ENCODE measurements at places on chromosomes 2 and 18. TPM values are rescaled to one million over a fixed set of nuclear protein-coding genes. Genes with fewer than 3 reads are reported as not detected.

GRCh38 chr2:15673919-15674636 lies 82.4 kb downstream of the DDX1 start:
- DNase-seq = no peak

- DNase-seq = no peak
Measured at GRCh38 chr2:212961255-212961654, 190.2 kb downstream of the IKZF2 start.

GRCh38 chr2:109031476-109032228 lies 42.6 kb upstream of the EDAR start:
- DNase-seq = peak; percentile 68

GRCh38 chr2:119384971-119385370 lies 18.2 kb downstream of the DBI start:
- DNase-seq = no peak

GRCh38 chr2:119371111-119371510 lies 4.3 kb downstream of the DBI start:
- no peak for DNase-seq

- no peak for DNase-seq
Measured at GRCh38 chr2:77007686-77008085, 514.5 kb downstream of the LRRTM4 start.

- DNase-seq = no peak
Measured at GRCh38 chr2:20362701-20363435, 12.2 kb upstream of the PUM2 start.

DNA sequence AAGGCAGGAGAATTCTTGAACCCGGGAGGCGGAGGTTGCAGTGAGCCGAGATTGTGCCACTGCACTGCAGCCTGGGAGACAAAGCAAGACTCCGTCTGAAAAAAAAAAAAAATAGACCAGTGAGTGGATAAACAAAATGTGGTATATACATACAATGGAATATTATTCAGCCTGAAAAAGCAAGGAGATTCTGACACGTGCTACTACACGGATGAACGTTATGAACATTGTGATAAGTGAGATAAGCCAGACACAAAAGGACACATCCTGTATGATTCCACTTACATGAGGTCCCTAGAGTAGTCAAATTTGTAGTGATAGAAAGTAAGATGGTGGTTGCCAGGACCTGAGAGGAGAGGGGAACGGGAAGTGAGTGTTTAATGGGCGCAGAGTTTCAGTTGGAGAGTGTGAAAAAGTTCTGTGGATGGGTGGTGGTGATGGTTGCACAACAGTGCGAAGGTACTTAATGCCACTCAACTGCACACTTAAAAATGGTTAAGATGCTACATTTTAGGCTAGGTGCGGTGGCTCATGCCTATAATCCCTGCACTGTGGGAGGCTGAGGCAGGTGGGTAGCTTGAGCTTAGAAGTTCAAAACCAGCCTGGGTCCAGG lies 38.3 kb downstream of the NIFK start:
- DNase-seq = no peak

DNA sequence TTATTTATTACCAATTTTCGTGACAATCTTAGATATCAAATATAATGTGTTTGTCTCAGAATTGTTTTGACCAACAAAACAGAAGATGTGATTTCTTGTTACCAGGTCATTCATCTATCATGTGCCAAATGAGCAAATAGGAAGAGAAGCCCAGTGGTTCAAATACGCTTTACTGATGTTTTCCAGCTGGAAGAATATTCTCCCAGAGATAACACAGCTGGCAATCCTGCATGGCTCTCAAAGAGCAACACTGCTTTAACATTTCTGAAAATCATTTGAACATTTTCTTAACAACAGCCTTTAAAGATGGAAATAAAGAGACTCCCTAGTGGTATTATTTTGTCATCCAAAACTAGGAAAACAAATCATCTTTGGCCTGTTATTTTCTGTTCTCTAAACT lies 359.8 kb downstream of the CTNNA2 start:
- no peak for DNase-seq

- no peak for DNase-seq
Measured at GRCh38 chr2:76159042-76159648, 448.4 kb upstream of the GCFC2 start.

DNA sequence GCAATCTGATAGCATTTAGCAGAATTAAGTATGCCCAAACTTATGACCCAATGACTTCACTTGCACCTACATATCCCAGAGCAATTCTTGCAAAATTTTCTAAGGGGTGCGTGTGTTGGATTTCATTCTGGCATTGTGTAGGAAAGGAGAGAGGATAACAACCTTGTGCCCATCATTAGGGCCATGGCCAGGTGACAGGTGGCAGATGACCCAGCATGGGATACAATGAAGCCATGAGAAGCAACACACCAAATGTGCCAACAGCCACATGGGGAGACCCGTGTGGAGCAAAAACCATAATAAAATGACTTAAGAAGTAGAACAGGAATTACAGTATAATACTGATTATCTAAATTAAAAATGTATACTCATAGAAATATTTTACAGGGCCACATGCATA lies 166.9 kb upstream of the EPB41L3 start:
- DNase-seq = no peak

- DNase-seq = no peak
Measured at GRCh38 chr2:136206613-136207012, 88.7 kb upstream of the CXCR4 start.

GRCh38 chr2:70646420-70646818 lies 92.8 kb upstream of the TGFA start:
- no peak for DNase-seq

GRCh38 chr2:216827073-216827720 lies 32.7 kb downstream of the TNP1 start:
- DNase-seq = no peak

CREB1 gene
- 91.3 TPM for total RNA-seq

AMER3 gene
- total RNA-seq = not detected

SPEG gene
- total RNA-seq = 1.1 TPM

RGPD4 gene
- total RNA-seq = not detected

HJURP gene
- total RNA-seq = 126 TPM

NAT8 gene
- not detected for total RNA-seq
